ENCODE measurements at places on chromosomes 7 and 10.

DNA sequence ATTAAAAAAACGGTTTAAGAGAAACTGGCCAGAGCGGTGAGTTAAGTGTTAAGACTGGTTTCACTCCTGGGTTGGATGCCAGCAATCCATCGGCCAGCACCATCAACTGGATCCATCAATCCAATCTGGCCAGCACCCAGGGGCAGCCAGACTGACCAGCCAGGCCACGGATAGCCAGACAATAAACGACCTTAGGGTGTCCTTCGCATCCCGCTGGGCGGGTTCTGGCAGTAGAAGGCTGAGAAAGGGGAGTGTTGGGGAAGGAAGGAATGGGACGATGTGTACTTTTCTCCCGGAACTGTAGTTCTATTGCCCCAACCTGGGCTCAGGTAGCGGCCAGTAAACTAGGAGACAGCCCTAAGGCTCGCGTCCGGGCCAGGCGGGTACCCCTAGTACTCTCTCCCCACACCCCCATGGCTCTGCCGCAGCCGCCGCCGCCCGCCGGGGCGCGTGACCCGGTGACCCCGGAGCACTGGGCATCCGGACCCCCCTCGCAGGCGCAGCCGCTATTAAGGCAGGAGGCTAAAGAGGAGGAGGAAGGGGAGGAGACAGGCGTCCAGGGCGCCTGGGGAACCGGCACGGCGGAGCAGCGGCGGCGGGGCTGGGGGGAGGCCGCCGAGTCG, at the start of gene CASD1:
CASD1 (plus strand) TSS at position 546 of the 623 bp plus-strand sequence. CDS start 276 bp downstream, outside the sequence.
- DNase-seq, result peak; percentile 57

DNA sequence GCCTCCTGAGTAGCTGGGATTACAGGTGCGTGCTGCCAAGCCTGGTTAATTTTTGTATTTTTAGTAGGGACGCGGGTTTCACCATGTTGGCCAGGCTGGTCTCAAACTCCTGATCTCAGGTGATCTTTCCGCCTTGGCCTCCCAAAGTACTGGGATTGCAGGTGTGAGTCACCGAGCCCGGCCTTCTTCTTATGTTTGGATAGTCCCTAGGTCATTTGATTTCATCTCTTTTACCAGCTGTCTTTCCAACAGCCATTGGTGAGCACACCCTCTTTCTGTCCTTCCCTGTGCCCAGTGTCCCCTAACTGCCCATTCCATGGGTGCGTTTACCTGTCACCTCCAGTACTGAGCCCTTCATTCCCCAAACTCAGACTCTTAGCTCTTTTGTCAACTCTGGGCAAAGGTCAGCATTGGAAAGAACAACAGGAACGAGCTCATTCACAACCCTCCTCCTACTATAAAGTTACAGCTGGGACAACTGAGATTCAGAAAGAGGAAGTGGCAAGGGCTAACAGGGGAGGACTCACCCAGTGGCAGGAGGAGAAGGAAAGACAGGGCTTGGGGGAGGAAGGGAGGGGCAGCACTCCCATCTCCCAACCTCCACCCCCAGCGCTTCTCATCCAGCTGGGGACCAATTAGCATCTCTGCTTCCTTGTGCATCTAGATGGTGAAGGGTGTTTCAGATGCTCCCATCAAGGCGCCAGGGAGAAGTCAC, 5.6 kb downstream of the SSC4D start:
- DNase-seq, result no peak

GRCh38 chr7:131546583-131547141, 9.8 kb downstream of the PODXL start:
- DNase-seq, result no peak

GRCh38 chr7:30931929-30932540, 20.4 kb downstream of the AQP1 start:
- DNase-seq, result no peak

- DNase-seq, result no peak
These were observed 21.0 kb downstream of the PIP4K2A start for GRCh38 chr10:22693371-22693784.

DNA sequence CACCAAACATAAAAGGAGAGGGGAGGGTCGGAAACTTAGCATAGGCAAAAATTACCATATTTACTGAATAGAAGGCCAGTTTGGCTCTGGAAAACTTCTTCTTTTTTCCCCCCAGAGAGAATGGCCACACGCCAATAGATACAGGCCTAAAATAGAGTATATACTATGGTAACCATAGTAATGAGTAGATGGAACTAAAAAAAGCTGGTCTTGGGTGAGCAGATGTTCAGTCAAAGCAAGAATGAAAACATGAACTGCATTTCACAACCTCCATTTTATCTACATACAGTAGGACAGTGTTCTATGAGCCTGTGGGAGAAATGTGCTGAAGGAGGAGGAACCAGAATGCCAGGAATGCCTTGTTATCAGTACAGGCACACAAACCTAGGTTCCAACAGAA, 141.7 kb upstream of the SEMA3A start:
- DNase-seq, result no peak

DNA sequence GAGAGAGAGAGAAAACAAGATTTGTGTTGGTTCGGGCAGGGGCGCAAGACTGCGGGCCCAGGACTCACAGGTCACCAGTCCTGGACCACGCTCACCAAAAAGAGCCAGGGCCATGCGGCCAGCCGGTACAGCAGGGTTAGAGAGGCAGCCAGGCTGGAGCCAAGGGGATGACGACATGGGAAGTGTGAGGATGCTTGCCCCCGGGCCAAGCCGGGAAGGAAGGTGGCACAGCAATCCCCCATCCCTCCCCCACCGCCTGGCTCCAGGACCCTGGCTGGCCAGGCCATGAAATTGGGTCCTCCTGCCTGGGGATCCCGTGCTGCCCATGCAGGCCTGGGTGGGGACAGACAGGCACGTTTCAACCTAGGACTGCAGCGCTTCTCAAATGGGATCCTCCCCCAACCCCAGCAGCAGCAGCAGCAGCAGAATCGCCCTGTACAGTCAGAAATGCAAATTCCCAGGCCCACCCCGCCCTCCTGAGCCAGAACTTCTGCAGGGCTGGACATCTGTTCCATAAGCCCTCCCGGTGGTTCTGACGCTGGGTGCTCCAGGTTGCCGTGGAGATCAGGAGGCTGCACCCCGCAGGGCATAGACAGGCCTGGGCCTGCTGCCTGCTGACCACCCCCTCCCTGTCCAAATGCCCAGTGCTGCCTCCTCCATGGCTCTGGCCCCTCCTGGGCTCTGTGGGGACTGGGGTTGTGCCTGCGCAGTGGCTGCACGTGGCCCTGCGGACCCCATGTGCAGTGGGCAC, 35.0 kb downstream of the YKT6 start:
- DNase-seq, result no peak

DNA sequence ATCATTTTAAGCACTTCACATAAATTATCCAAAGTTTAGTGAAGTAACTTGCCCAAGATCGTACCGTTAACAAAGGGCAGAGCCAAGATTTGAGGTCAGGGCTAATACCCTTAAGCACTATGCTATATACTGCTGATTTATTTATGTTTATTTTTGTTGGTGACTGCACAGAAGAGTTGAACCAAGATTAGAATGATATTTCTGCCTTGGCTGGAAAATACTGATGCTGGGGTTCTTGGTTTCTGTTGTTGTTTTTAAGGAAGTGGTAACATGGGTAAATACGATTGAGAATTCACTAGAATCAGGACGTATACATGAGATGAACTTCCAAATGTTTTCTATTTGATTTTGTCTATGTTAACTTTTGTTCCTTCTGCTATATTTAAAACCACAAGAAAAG, 9.3 kb downstream of the ADD3 start:
- DNase-seq, result no peak

DNA sequence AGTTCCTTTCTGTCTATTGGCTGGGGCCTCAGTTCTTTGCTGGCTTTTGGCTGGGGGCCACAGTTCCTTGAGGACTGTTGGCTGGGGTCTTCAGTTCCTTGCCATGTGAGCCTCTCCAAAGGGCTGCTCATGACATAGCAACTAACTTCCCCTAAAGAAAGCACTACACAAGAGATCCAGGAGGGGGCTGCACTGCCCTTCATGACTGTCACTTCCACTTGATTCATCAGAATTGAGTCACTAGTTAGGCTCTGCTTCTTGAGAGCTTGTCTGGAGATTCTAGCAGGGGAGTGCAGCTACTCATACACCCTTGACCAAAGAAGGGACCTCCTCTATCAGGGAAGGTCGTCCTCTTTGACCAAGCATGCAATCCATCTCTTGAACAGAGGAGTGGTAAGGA, 38.0 kb upstream of the MKX start:
- DNase-seq, result no peak

- no peak for DNase-seq
These were observed 11.5 kb upstream of the GPER1 start for GRCh38 chr7:1076184-1077072.

GRCh38 chr10:78442836-78443550, 409.3 kb downstream of the RPS24 start:
- DNase-seq, result no peak
